Right lobe of liver (tissue), 6 donors: ENCODE measurements at places on chromosomes 5 and 9. TPM values are rescaled to one million over a fixed set of nuclear protein-coding genes. Genes with fewer than 3 reads are reported as not detected.

ADAMTSL1 gene
- total RNA-seq, result 0.73 TPM

PCDHGA2 gene
- total RNA-seq, result 0.53 TPM

GGTA1 gene
- 3.5 TPM for total RNA-seq

CATSPER3 gene
- total RNA-seq, result not detected

TXNDC8 gene
- not detected for total RNA-seq

DNA sequence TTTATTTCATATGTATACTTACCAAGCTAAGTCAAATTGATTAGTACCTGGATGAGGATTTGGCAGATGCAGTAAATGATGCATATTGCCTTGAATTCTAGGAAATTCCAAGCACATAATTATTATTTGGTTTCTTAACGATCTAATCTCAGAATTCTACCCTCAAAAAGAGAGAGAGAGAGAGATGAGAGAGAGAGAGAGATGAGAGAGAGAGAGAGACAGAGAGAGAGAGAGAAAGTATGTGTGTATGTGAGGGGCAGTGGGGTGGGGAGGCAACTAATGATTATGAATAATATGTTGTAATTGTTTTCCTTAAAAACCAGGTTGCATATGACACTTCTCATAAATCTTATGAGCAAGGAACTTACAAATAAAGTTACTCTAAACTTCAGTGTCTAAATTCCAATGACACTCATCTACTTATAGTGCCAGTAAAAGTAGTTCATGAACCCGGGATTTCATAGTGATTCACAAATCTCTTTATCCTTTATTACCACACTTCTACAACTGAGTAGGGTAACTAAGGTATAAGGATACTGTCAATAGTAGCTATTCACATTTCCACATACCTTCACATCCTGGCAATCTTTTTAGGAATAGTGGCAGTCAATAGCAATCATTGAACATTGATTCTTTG is 60.5 kb upstream of the EDIL3 start:
- DNase-seq, result no peak

DNA sequence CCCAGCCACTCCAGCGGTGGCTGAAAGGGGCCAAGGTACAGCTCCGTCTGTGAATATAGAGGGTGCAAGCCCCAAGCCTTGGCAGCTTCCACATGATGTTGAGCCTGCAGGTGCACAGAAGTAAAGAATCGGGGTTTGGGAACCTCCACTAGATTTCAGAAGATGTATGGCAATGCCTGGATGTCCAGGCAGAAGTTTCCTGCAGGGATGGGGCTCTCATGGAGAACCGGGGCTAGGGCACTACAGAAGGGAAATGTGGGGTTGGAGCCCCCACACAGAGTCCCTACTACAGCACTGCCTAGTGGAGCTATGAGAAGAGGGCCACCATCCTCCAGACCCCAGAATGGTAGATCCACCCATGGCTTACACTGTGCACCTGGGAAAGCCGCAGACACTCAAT is 23.2 kb downstream of the CCDC125 start:
- no peak for DNase-seq

DNA sequence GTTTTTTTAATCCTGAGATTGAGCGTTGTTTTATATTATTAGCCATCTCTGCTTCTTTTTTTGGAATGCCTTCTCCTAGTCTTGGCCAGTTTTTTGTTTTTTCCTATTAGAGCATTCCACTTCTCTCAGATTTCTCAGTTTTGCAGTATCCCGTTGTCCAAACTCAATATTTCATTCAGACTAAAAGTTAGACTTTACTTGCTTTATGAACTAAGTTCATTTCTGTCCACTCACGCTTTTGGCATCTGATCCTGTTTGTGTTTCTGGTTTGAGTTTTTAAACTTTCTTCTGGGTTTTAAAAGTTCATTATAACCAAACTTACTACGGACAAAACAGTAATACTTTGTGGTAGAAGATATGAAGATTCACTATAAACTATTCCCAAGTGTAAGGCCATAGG is 288.3 kb upstream of the MPDZ start:
- DNase-seq, result no peak

- DNase-seq, result no peak
Measured at GRCh38 chr9:127014910-127015540, 100.4 kb downstream of the RALGPS1 start.

GRCh38 chr5:34496701-34497469 is 159.2 kb upstream of the RAI14 start:
- no peak for DNase-seq

DNA sequence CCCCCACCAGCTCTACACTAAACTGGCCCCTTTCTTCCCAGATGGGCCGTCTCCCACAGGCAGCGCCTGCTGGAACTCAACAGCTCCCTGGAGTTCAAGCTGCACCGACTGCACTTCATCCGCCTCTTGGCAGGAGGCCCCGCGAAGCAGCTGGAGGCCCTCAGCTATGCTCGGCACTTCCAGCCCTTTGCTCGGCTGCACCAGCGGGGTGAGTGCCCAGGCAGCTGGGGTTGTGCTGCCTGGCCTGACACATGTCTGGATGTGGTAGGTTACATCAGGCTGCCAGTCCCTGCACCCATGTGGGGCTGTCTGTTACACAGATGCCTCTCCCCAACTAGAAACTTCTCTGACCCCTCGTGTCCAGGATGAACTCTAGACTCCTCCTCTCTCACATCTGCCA is 9.8 kb downstream of the NHP2 start:
- DNase-seq, result no peak

- DNase-seq, result peak; percentile 82
Measured at GRCh38 chr5:78985725-78986223, 664 bp upstream of the ARSB start.

- no peak for DNase-seq
Measured at GRCh38 chr5:5198815-5199214, 58.7 kb downstream of the ADAMTS16 start.

GRCh38 chr5:102931085-102931725 is 176.1 kb downstream of the PAM start:
- DNase-seq, result no peak

DNA sequence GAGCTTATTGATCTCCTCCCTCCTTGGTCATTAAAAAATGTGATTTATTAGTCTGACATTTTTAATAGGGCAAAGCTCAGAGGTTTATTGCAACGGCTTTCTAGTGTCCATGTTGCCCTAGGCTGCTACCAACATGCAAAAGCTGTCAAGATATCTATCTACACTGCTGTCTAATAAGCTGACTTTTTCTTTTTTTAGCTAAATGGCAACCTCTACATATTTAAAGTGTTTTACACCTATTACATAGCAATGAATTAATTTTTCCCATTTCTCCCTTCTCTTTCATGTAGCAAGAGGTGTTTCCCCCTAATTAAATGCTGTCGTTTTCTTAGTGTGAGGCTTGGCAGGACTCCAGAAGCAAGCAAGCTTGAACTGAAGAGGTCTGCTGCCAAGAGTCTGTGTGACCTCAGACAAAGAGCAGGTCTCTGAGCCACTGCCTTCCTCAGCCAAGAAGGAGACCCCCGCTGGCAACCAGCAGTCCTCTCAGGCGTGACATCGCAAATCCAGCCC is 79.4 kb downstream of the GAS1 start:
- no peak for DNase-seq

- DNase-seq, result no peak
Measured at GRCh38 chr9:97411440-97411788, 482 bp upstream of the TDRD7 start.

GRCh38 chr9:105661011-105661410 is 1.2 kb upstream of the TAL2 start:
- DNase-seq, result no peak

DNA sequence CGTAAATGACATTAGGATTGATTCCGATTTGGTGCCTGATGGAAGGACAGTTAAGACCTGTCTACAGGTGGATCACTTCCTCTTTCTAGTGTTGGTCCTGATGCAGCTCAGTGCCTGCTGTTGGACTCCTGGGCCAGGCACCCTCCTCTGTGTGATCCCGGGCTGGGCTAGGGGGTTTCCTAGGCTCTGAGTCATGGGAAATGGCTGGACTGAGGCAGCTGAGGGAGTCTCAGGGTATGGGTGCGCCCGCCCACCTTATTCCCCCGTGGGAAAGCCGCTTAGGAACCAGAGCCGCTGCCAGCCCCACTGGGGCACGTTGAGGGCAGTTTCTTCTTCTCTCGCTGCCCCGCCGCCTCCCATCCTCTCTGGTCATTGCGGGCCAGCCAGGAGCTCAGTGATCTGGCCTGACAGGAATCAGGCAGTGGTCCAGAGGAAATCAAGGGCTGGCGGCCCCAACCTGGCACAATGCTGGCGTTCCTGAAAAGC is 12.9 kb downstream of the TCF7 start:
- DNase-seq, result no peak

DNA sequence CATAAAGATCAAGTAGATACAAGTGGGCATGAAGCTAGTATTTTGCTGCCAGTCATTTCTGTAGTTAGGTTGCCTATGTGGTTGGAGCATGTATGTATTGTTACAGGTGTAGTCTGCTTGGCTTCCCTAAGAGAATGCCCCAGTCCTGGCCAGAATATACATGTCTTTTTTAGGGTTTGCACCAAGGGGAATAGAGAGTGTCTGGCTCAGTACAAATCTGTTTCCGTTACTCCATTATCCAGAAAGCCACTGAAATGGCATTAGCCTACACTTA is 23.2 kb downstream of the TGFBR1 start:
- DNase-seq, result no peak

DNA sequence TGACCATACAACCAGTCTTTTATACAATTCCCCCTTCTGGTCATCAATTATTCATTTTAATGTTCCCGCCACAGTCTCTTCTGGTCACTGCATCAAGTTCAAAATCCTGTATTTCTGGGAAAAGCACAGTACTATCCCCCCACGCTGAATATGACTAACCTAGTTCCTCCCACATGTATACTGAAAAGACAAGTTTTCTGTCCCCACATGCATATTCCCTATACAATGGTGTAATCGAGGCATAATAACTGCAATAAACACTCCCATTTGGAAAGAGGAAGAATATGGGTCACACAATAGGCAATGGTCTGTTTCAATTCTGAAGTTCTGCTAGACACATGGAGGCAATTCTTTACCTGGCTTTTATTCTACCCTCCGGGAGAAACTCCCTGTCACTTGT is 344.9 kb downstream of the EFNA5 start:
- DNase-seq, result no peak

- DNase-seq, result peak; percentile 80
Measured at GRCh38 chr5:37837414-37838032, 2.3 kb downstream of the GDNF start.
